ENCODE measurements at places on chromosomes 7 and 10.

- no peak for DNase-seq
- no peaks in the 10 kb centered on the region for H3K4me1 ChIP-seq
- H3K27ac ChIP-seq: no peak overlapping the region
- H3K27me3 ChIP-seq: no peaks in the 10 kb centered on the region
- no peak overlapping the region for H3K4me3 ChIP-seq
Observed at GRCh38 chr7:12949060-12949931, 261.9 kb downstream of the ARL4A start.

DNA sequence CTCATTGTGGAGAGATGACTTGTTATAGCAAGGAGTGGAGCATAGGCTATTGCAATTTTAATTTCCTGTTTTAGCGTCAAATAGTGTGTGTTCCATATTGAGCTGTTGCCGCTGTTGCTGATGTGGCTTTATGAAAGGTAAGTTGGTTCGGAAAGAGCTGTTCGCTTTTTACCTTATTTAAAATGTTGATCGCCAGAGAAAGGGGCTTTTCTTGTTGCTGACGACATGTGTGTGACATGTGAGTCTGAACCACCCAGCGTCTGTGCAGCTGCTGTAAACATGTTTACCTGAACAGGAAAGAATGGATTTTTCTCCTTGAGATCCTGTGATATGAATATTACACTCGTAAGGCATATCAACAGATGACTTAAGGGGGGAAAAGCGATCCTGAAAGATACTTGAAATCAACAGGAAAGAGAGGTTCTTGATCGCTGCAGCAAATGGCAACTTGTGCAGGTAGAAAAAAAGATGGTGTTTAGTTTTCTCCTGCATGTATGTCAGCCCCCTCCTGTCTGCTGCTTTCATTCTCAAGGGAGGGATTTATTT is 2.5 kb downstream of the ZEB1 start:
- peak overlapping the region; percentile 99 for H3K4me3 ChIP-seq
- no peak for DNase-seq
- H3K4me1 ChIP-seq: peaks cover 35% of the 10 kb centered on the region
- H3K27ac ChIP-seq: peak overlapping the region; percentile 97

GRCh38 chr7:129282865-129283264 is 58.0 kb downstream of the AHCYL2 start:
- no peaks in the 10 kb centered on the region for H3K36me3 ChIP-seq
- H3K4me3 ChIP-seq: no peak overlapping the region
- no peaks in the 10 kb centered on the region for H3K27me3 ChIP-seq
- no peak overlapping the region for H3K27ac ChIP-seq
- no peaks in the 10 kb centered on the region for H3K4me1 ChIP-seq
- DNase-seq: no peak

DNA sequence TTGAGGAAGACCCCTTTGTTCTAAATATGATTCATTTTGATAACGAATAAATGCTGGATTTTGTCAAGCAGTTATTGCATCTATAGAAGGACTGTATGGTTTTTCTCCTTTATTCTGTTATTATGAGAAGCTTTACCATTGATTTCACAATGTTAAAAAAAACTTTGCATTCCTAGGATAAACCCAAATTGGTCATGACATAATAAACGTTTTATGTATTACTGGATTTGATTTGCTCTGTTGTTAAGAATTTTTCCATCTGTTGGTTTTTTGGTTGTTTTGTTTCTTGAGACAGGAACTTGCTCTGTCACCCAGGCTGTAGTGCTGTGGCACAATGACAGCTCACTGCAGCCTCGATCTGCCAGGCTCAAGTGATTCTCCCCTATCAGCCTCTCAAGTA is 2.2 kb upstream of the DNA2 start:
- DNase-seq: no peak
- no peaks in the 10 kb centered on the region for H3K36me3 ChIP-seq
- H3K27ac ChIP-seq: no peak overlapping the region
- H3K4me3 ChIP-seq: no peak overlapping the region
- no peaks in the 10 kb centered on the region for H3K4me1 ChIP-seq

GRCh38 chr7:100435401-100436304 is 644 bp downstream of the PPP1R35 start:
- H3K27me3 ChIP-seq: no peaks in the 10 kb centered on the region
- peak overlapping the region; percentile 72 for H3K4me3 ChIP-seq
- peak overlapping the region; percentile 95 for H3K27ac ChIP-seq
- H3K4me1 ChIP-seq: peaks cover 29% of the 10 kb centered on the region

DNA sequence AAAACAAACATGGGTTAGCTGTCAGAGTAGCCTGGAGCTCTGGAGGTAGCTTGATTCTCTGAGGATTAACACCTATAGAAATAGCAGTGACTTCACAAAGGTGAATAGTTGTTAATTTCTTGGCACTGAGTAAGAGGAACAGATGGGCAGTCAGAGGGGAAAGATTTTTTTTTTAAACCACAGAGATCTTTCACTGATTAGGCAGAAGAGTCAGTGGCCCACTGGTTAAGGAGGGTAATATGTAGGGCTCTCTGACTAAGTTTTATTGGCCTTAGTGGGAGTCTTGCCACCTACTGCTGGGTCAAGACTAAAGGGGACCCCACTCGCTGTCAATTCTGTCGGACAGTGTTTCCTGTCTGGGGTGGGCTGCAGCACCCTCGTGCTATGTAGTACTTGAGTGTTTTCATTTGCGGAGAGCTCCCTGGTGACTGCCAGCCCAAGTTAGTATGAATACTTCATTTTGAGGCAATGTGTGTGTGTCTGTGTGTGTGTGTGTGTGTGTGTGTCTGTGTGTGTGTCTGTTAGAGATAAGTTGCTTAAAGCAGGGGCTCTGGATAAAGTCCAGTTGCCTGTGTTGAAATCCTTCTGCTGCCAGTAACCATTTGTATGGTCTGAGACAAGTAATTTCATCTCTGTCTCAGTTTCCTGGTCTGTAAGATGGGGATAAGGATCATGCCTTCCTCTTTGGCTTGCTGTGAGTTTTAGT is 145.2 kb downstream of the ARID5B start:
- no peak overlapping the region for H3K4me3 ChIP-seq
- no peaks in the 10 kb centered on the region for H3K27me3 ChIP-seq
- peak overlapping the region; percentile 88 for H3K27ac ChIP-seq
- H3K4me1 ChIP-seq: peaks cover 53% of the 10 kb centered on the region
- H3K36me3 ChIP-seq: peaks cover 5% of the 10 kb centered on the region

GRCh38 chr10:86770412-86770960 is 14.1 kb downstream of the BMPR1A start:
- no peak overlapping the region for H3K27ac ChIP-seq
- H3K36me3 ChIP-seq: no peaks in the 10 kb centered on the region
- H3K4me3 ChIP-seq: no peak overlapping the region
- DNase-seq: no peak

GRCh38 chr7:77454802-77455201 is 38.7 kb upstream of the GSAP start:
- no peak for DNase-seq
- peaks cover 4% of the 10 kb centered on the region for H3K4me1 ChIP-seq
- no peaks in the 10 kb centered on the region for H3K36me3 ChIP-seq
- no peak overlapping the region for H3K27ac ChIP-seq

DNA sequence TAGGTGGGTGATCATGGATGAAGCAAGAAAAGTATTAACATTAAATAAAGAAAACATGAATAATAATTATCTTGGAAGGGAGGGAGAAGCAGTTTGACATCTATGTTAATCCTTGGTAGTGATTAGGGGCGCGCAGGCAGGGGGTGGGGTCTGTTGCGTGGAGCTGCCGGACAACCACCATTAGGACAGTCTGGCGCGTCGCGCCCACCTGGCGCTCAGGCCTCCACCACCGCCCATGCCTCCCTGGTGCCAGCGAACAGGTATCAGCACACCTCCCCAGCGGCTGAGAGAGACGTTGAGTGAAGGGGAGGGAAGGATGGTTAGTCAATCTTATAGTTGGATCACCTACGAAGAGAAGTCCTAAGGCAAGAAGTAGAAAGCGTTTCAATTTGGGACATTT is 94.2 kb upstream of the CDK1 start:
- H3K27me3 ChIP-seq: no peaks in the 10 kb centered on the region
- H3K27ac ChIP-seq: no peak overlapping the region
- H3K4me1 ChIP-seq: no peaks in the 10 kb centered on the region
- H3K36me3 ChIP-seq: no peaks in the 10 kb centered on the region
- no peak overlapping the region for H3K4me3 ChIP-seq

- no peak for DNase-seq
- no peaks in the 10 kb centered on the region for H3K36me3 ChIP-seq
- H3K27me3 ChIP-seq: no peaks in the 10 kb centered on the region
- no peak overlapping the region for H3K27ac ChIP-seq
Observed at GRCh38 chr10:74432841-74433594, 282.0 kb downstream of the ADK start.

GRCh38 chr7:123190109-123190831 is 9.5 kb downstream of the SLC13A1 start:
- no peak for DNase-seq
- no peaks in the 10 kb centered on the region for H3K36me3 ChIP-seq
- H3K27me3 ChIP-seq: no peaks in the 10 kb centered on the region
- no peak overlapping the region for H3K27ac ChIP-seq
- no peaks in the 10 kb centered on the region for H3K4me1 ChIP-seq

DNA sequence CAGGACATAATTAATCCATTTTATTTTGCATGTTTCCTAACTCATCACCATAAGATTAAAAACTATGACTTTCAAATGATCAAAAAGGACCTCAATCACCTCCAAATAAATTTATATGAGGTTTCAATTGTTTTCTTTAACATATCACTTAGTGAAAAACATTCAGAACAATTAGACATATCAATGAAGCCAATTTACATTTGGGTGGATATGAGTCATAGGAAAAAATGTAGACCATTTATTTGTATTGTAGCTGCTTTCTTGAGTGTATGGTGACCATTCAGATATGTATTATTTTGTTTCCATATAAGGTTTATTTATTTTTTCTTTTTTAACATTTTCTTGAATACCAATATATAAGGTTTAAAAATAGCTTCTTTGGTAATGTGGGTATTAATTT is 13.3 kb upstream of the EXOC6 start:
- no peak overlapping the region for H3K4me3 ChIP-seq
- no peak overlapping the region for H3K27ac ChIP-seq
- H3K27me3 ChIP-seq: no peaks in the 10 kb centered on the region
- no peaks in the 10 kb centered on the region for H3K36me3 ChIP-seq
- H3K4me1 ChIP-seq: no peaks in the 10 kb centered on the region
- no peak for DNase-seq

- H3K36me3 ChIP-seq: no peaks in the 10 kb centered on the region
- no peaks in the 10 kb centered on the region for H3K27me3 ChIP-seq
- H3K27ac ChIP-seq: peak overlapping the region; percentile 84
- H3K4me3 ChIP-seq: peak overlapping the region; percentile 8
- H3K4me1 ChIP-seq: no peaks in the 10 kb centered on the region
- DNase-seq: peak; percentile 94
Observed at GRCh38 chr10:58998924-58999713, 177.3 kb upstream of the PHYHIPL start.

DNA sequence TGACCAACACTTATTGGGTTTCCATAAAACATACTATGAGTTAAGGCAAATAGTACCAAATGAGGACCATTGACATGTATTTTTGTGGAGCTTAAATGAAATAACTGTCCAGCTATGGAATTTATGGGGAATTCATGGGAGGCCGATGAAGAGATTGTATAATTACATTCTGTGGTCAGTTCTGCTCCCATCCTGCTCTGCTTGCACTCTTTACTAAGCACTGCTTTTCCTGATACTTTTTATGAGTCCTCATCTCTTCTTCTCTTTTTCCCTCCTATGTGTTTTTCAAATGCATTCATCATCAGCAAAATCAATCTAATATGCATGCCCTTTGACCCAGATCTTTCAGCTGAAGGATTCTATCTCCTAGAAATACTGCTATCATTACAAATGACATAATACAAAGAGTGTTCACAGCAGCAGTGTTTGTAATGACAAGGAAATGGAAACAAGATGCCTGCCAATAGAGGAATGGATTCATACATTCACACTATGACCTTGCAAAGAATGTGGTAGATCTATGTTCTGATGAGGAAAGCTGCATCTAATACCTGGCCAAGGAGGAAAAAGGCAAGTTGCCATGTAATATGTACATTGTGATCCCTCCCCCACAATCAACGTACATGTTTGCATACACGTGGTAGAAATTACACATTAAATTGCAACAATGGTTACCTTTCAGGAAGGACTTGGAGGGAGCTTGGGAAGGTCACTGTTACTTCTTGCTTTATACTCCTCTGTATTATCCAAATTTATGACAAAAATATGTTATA is 73.9 kb downstream of the PCGF5 start:
- H3K27me3 ChIP-seq: no peaks in the 10 kb centered on the region
- no peak overlapping the region for H3K27ac ChIP-seq
- no peak for DNase-seq
- H3K4me1 ChIP-seq: peaks cover 5% of the 10 kb centered on the region

DNA sequence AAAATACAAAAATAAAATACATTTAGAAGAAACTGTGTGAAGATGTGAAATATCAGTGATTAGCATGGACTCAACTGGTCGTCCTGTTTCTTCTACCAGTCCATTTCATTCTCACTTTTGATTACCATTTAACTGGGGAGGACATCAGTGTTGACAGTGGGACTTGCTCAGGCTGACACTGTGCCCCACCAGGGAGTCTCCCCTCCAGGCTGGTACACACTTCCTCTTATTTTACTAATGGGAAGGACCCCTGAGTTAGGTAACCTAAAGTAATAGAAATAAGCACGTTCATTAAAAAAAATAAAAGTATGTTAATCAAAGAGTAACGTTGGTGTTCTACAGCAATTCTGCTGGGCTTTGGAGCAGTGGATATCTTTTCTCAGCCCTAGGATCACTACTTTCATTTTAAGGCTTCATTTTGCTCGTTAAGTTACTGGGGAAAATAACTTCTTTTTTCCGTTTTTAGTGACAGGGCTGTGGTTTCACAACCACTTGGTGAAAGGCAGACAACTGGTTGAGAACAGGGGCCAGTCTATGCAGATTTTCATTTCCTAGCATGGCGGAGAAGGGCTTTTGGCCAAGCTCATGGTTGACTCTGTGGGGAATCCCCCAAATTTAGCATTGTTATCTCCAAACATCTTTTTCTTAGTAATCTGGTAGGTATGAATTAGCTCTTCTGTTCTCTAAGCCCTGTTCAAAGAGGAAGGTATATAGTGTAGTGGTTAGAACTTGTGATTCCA is 2.1 kb downstream of the SNX10 start:
- H3K4me3 ChIP-seq: no peak overlapping the region
- no peaks in the 10 kb centered on the region for H3K4me1 ChIP-seq
- no peak for DNase-seq
- H3K27ac ChIP-seq: no peak overlapping the region
- no peaks in the 10 kb centered on the region for H3K27me3 ChIP-seq

DNA sequence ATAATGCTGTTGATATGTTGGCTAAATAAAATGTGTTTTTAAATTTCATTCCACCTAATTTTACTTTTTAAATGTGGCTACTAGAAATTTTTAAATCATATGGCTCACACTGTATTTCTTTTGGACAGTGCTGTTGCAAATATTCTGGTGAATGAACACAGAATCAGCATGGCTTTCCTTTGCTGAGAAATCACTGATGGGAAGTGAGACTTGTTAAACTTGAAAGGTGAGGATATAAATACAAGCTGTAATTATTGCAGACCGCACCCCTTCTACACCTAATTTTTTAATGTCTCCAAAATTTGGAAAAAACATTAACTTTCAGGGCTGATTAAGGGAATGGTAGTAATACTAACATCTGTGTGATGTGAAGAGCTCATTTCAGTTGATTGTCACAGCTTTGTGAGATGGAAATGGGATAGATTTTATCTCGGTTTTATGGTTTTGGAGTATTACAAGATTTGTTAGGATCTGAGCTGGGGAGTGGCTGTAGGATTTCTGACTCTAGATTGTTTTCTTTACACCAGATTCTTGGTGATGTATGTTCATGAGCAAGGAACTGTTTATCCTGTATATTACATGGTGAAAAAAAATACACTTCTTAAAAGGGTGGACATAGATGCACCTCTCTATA is 1.3 kb downstream of the MIOS start:
- no peaks in the 10 kb centered on the region for H3K27me3 ChIP-seq
- H3K4me1 ChIP-seq: no peaks in the 10 kb centered on the region
- DNase-seq: no peak
- H3K4me3 ChIP-seq: peak overlapping the region; percentile 74

All from tibial artery (tissue), 4 donors.